RWPE1 (cell line): ENCODE measurements at places on chromosomes 6 and 20.
A peak's percentile ranks its signal among the peaks of the same experiment; 100 is the strongest.

- no peak for DNase-seq
These were observed 142.6 kb downstream of the ADGRG6 start for GRCh38 chr6:142444376-142444775.

GRCh38 chr20:41650231-41650948 is 32.2 kb upstream of the CHD6 start:
- no peak for DNase-seq

GRCh38 chr6:69865126-69865525 is 1.2 kb upstream of the COL19A1 start:
- peak; percentile 41 for DNase-seq

GRCh38 chr20:19903168-19903811 is 113.9 kb upstream of the NAA20 start:
- DNase-seq = no peak

- DNase-seq = peak; percentile 77
These were observed 595 bp upstream of the SRF start for GRCh38 chr6:43170417-43170930.

DNA sequence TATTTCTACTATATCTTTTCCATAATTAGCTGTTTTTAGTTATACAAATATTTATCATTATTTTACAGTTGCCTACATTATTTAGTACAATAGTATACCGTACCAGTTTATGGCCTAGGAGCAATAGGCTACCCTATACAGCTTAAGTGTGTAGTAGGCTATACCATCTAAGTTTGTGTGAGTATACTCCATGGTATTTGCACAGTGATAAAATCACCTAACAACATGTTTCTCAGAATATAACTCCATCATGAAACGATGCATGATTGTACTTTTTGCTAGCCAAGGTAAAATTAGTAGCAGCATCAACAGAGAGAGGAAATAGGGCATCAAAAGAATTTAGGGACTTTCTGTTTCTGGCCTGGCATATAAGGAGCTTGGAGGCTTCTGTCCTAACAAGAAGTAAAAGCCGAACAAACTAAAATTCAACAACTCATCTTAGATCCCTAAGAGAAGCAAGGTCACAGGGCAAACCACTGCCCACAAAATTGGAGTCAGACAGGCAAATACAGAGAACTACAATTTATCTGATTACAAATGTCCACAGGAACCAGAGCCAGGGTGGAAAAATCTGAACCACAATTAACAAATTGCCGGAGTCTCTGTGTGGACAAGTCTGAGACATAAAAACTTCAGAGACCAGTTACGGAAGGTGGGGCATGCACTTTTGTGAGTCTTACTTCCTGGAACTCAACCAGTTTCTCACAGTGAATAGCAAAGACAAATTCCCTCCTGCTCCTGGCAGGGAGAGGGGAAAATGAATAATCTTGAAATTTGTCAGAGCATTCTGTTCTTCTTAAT is 671.4 kb downstream of the RFPL4B start:
- peak; percentile 4 for DNase-seq

GRCh38 chr6:166861961-166862286 is 94.4 kb downstream of the RNASET2 start:
- DNase-seq = no peak

DNA sequence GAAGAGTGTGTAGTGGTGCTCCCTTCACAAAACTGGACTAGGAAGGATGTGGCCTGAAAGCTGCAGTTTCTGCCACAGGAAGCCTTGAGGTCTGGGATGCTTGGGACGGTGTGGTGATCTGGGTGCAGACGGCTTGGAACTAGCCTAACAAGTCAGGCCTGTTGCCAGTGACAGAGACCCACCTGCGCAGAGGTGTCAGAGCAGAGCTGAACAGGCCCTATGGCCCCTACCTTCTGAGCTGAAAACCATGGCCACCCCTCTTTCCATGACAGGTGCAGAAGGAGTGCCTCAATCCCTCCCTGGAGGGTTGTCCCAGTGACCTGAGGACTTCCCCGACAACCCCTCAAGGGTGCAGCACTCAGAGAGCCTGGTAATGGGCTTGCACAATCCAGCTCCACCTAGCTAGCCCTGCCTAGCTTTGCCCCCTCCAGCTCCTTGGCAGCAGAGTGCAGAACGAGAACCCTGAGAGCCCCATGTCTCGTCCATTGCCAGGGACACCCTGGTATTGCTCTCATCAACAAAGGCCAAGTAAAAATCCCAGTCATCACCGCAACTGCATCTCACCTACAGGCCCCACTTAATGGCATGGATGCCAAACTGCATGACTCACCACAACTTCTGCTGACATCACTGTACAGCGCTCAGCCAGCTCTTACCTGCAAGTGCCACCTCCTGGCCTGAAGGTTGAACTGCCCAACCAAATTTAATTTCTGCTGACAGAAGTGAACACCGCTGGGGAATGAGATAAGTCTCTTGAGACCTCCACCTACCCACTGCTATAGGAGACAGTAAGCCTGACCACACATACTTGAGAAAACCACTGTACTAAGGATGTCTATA is 563.1 kb downstream of the TFAP2A start:
- DNase-seq = peak; percentile 16

DNA sequence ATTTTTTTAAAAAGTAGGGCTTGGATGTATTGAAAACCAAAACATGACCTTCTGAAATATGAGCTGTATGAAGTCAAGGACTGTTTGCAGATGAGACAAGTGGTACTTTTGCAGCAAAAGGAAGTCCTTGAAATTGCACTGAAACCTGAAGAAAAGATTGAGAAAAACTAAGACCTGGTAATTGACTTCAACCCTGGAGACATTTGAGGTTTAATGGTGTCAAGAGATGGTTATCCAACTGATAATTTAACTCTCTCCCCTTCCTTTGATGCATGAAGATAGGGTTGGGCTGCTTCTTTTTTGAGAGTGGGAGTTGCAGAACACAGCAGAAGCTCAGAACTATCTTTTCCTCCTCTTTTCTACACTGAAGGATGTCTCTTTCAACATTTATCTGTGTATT is 180.9 kb upstream of the DTNBP1 start:
- DNase-seq = no peak

- no peak for DNase-seq
These were observed 87.0 kb downstream of the HIVEP2 start for GRCh38 chr6:142857796-142858555.

DNA sequence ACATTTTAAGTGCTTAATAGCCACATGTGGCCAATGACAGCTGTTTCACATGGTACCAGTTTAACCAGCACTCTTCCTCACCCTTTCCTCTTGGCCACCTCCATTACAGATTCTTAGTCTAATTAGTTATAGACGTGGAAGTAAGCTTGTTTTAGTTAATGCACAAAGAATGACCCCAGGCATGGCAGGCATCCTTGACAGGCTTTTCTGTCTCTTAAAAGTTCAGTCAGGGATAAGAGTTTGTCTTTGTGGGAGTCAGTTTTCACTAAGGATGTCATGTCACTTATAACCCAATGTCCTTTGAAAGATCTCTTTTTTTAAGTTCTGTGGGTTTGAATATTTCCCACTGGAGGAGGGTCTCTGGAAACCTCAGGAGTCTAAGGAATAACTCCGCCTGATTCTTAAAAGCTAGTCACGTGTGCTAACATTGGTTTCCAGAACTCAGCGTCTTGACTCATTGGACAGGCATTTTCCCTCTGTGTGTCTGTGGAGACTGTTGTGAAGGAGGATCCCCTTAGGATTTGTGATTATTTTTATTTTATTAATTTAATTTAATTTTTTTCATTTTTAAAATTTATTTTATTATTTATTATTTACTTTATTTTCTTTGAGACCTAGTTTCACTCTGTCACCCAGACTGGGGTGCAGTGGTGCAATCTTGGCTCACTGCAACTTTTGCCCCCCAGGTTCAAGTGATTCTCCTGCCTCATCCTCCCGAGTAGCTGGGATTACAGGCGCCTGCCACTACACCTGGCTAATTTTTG is 171.4 kb downstream of the ZFAND3 start:
- peak; percentile 56 for DNase-seq

GRCh38 chr6:626236-626635 is 30.7 kb downstream of the HUS1B start:
- no peak for DNase-seq

GRCh38 chr6:34560366-34561226 is 4.5 kb upstream of the SPDEF start:
- DNase-seq = no peak

DNA sequence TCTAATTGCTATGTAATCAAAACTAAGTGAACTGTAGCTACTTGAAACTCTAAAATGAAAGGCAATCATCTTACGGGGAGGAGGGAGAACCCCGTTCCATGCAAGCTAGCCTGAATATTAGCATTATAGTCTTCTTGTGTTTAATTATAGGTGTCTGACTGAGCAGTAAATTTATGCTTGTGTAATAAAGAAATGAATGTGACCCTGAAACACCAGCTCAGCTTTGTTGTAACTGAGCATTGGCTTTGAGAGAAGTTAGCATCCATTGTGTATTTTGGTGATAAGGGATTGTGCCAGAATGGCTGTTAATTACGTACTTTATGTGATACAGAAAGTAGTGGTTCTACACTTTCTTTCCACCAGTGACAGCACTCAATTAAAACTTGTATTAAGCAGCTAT is 86.9 kb downstream of the QKI start:
- no peak for DNase-seq

GRCh38 chr20:10649080-10649796 is 24.6 kb downstream of the JAG1 start:
- no peak for DNase-seq

GRCh38 chr6:106752641-106753040 is 123.3 kb downstream of the QRSL1 start:
- no peak for DNase-seq

DNA sequence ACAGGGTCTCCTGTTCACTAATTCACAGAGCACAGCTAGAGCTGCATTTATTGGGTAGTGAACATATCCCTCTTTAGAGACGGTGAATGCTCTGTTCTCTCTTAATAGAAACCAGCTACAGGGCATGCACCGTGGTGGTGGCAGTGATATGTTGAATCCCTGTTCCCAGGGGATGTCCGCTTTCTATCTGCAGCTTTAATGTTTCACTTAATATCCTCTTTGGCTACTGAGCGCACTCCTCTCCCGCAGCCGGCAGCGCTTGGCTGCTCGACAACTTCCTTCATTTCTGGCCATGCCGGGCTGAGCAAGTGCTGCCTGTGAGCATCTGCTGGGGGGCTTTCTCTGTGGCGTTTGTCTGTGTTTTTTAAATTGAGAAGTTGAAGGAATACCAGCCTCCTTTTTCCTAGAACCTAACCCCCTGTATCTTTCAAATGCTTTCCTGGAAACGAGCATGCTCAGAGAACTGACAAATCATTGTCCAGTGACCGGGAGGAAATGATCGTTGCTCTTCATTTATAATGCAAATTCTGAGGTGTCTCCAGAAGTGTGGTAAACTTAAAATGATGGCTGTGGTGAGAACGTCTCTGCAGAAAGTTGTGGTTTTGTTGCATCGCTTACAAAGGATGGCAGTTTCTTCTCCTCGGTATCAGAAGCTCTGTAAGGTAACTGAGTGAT is 297.9 kb downstream of the UTRN start:
- no peak for DNase-seq

- no peak for DNase-seq
These were observed 47.3 kb upstream of the STXBP5 start for GRCh38 chr6:147156799-147157382.

DNA sequence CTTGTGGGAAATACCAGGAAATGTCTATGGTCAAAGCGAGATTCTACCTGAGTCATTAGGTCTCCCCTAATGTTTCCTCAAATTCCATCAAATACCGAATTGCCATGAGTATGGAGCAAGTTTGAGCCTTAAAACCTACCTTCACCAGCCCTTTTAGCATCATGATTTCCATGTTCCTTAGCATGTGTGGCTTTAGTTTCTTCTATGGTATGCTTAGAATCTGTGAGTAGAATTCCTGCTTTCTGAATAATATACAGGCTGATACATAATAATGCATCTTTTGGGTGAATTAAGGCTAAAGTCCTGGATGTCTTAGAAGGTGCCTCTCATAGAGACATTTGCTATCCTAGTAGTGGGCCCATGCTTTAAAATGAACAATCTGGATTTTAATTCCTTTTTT is 32.0 kb downstream of the TSPYL4 start:
- DNase-seq = no peak

- no peak for DNase-seq
These were observed 515.0 kb downstream of the KIF16B start for GRCh38 chr20:16058268-16058667.

DNA sequence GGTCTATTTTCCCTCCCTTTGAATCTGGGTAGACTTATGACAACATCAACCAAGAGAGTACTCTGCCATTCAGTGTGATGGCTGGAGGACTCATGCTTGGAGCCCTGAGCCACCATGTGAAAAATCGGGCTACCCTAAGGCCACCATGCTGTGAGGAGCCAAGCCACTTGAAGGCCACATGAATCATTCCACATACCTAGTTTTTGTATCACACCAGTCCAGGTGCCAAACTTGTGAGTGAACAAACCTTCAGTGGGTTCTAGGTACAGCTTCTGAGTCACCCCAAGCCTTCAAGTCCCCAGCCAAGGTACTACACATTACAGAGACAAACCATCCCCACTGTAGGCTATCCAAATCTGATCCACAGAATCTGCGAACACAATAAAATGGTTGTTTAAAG is 37.4 kb upstream of the E2F3 start:
- DNase-seq = no peak

DNA sequence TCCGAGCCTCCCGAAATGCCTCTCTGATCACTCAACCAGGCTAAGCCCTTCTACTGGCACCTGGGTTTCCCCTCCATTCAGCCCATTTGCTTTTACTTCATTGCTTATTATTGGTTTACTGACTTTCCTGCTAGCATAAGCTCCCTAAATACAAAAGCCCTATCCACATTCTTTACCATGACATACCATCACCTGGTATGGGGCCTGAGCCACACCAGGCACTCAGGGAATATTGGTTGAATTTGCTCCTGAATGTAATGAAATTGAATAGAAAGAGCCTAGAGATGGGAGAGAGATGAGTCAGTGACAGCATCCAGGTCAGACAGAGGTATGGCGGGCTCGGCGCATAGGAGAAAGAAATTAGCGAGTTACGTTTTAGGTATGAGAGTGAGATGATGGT is 120.0 kb downstream of the CD164 start:
- DNase-seq = no peak

- no peak for DNase-seq
These were observed 594.6 kb downstream of the COL12A1 start for GRCh38 chr6:74611220-74611619.

- no peak for DNase-seq
These were observed 172.1 kb downstream of the CDH4 start for GRCh38 chr20:61424011-61424627.

GRCh38 chr6:57423468-57423867 is 106.0 kb downstream of the PRIM2 start:
- DNase-seq = no peak

GRCh38 chr20:60300374-60300773 is 342.2 kb downstream of the CDH26 start:
- DNase-seq = peak; percentile 22

- no peak for DNase-seq
These were observed 395.3 kb downstream of the TBC1D32 start for GRCh38 chr6:120938876-120939472.

- DNase-seq = peak; percentile 5
These were observed 206.8 kb downstream of the TINAG start for GRCh38 chr6:54515013-54515412.

DNA sequence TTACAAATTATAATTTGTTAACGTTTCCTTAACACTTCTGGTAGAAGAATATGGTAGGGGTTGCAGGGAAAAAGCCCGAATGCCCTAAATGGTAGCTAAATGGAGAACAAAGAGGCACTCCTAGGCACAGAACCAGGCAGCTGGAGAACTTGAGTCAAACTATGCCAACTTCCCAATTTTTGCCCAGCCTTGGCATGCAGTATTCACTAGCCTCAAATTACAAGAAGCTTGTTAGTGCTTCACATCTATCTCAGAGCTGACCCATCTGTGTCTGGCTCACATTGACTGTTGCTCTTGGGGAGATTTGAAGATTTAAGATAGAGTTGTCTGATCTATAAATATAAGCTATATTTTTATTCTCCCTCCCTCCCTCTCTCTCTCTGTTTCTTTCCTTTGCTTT is 19.4 kb upstream of the LRFN2 start:
- no peak for DNase-seq
